ENCODE measurements at places on chromosomes 16 and 17.

DNA sequence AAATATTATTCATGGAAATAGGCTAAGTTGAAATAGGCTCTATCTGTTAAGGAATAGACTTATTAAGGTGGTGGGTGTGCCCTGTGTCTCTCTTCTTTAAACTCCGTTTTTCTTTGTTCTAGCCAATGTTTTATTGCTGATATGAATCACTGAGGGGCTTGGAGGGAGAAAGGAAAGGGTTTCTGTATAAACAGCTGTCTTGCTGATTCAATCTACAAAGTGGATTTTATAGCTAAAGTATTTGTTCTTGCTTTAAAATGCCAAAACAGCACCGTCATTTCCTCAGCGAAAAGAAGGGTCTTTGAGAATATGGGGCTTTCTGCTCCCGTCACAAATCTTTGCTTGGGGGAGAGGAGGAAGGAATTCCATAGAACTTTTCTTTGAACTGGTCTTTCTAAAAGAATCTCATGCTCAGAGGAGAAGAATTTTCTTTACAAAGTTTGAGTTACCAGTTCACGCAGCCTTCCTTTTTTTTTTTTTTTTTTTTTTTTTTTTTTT is 39.3 kb downstream of the MSI2 start:
- no peak for DNase-seq

DNA sequence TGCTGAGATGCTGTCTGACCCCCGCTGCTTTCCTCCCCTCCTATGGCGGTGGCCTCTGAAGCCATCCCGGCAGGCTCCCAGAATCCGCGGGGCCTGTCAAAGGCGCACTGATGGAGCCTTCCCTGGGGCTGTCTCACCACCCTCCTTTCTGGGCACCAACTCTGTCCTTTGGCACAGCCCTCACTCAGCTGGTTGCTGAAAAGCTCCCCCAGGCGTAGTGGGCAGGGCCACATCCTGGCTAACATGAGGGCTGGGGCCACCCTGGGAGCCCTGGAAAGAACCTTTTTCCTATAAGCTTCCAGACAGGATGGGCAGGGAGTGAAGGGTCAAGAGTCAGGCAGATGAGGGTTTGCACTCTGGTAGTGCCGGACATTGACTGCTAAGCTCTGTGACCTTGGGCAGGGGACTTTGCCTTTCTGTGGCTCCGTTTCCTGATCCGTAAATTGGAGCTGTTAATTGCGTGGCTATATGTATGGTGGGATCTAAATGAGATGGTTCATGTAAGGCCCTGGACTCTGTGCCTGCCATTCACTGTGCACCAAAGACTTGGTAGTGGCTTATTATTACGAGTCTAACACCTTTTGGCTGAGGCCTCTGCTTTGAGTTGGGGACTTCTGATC is 27.6 kb upstream of the LASP1NB start:
- no peak for DNase-seq

DNA sequence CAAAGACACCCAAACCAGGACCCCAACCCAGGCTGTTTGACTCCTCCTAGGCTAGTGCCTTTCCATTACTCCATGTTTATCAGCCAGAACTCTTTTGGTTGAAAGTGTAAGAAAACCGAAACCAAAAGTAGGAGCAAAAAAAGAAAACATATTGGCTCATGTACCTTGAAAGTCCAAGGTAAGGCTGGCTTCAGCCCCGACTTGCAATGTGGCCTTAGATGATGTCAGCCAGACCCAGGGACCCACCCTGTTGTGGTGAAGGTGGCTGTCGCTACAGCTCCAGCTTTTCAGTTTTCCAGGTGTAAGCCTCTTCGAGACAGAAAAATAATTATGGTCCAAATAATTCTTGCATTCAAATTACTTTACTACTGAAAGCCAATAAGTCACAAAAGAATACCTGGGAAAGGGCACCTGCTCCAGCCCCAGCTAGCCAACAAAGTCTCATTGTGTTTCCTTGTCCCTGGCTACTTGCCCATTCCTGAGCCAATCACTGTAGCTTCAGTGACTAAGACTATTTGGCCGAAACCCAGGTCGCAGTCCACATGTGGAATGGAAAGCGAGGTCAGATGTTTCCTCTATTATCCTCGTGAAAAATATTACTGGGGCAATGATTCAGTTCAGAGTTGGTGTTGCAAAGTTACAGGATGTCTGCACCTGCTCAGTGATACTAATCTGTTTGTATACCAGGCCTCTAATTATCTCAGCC is 20.7 kb downstream of the DNAH9 start:
- no peak for DNase-seq

DNA sequence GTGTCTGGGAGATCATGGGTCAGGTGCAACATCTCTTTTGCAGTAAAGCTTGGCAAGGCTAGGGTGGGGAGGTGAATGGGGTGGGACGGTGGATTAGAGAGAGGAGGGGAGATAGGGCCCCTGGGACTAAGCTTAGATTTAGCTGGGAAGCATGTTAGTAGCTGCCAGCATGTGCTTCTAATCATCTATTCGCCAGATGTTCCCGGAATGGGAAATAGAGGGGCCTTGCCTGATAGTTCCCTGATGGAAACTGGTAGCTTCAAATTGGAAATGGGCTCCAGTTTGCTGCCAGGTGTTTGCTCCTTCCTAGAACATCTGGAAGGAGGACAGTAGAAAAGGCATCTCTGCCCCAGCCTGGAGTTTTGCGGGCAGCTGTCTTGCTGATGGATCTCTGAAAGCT is 176.1 kb downstream of the CCDC182 start:
- no peak for DNase-seq

- DNase-seq: no peak
These were observed 96.3 kb downstream of the GSG1L start for GRCh38 chr16:27967169-27967568.
